H1 (cell line): ENCODE measurements at places on chromosomes 6 and 20. TPM values are rescaled to one million over a fixed set of nuclear protein-coding genes. Genes with fewer than 3 reads are reported as not detected.

DNA sequence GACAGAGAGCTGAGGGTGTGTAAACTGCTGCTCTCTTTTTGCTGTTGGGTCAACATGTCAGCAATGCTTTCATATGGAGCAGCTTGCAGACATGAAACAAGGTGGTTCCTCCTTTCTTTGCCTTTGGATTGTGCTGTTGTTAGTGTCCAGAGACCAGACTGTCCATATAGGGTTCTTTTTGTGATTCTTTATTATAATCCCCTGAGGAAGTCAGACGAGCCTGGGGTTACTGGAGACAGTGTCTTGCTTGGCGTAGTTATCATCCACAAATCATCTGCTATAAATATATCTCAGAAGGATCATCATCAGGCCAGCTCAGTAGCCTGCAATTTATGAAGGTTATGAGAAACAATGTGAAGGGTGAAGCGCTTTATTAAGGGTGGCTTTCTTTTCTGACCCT, 2.3 kb upstream of the ADGRB3 start:
- DNase-seq: no peak

DNA sequence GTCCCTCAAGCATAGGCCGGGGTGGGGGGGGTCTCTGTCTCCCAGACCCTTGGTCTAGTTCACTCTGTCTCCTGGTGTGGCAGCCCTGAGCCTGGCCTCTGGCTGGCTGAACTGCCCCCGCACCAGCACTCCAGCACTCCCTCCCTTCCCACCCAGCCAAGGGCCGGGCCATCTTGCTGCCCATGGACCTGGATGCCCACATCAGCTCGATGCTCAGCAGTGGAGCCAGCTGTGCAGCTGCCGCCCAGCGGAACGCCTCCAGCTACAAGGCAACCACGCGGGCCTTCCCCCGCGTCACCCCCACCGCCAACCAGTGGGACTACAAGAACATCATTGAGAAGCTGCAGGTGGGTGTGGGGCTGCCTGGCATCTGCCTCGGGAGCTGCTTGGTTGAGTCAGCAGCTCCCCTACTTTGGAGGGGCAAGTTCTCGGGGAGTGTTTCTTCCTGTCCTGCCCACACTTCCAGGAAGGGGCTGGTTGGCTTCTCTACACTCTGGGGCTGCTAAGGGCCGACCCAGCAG, 28.4 kb downstream of the UQCC2 start:
- no peak for DNase-seq

DNA sequence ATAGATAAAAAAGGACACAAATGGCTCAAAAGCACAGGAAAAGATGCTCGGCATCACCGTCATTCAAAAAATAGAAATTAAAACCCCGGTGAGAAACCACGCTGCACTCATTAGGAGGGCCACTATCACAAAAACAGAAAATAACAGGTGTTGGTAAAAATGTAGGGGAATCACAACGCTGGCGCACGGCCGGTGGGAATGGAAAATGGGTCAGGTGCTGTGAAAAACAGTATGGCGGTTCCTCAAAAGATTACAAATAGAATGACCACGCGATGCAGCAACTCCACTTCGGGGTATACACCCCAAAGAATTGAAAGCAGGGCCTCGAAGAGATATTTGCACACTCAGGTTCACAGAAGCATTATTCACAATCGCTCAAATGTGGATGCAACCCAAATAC, 28.3 kb downstream of the NPEPL1 start:
- no peak for DNase-seq

DNA sequence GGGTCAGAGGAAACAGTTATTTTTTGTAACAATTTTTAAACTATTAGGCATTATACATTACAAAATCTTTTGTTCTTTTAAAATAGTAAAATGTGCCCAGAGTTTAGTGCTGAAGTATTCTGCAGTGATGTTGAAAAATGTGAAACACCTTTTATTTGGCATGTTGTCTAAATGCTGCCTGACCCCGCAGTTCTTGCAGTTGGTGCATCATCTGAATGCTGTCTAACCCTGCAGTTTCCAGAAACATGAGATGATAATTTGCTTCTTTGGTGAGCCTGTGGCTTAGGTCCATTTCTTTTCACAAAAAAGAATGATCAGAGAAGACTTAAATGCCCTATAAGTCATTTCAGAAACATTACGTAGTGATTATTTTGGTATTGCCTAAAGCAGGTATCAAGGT, 82.4 kb downstream of the RNF217 start:
- DNase-seq: no peak

DNA sequence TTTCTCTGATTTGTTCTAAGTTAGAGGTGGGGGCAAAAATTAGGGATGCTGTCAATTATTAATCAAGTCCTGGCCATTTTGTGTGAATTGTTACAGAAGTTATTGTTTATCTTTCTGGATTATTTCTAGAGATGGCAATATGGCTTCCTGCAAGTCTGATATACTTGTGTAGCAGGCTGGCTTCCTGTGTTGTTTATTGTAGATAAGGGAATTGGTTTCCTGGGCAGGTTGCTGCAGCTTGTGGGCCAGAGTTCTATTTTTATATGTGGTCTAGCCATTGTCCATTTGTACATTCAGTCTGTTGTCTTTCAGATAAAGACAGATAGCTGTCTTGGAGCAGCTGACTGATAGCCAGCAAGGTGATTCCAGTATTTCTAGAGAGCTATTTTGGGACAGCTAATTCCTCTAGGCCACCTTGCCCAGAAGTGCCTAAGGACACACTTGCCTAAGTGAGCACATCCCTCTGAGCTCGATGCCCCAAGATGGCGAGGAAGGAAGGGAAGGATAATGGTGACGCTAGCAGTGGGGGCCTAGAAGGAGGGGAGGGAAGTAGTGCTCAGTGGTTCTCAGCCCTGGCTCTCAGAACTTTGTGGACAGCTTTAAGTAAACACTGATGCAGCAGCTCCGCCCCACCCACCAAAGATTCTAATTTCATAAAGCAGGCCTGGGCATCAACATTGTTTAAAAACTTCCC, 25.5 kb downstream of the DDO start:
- no peak for DNase-seq

DNA sequence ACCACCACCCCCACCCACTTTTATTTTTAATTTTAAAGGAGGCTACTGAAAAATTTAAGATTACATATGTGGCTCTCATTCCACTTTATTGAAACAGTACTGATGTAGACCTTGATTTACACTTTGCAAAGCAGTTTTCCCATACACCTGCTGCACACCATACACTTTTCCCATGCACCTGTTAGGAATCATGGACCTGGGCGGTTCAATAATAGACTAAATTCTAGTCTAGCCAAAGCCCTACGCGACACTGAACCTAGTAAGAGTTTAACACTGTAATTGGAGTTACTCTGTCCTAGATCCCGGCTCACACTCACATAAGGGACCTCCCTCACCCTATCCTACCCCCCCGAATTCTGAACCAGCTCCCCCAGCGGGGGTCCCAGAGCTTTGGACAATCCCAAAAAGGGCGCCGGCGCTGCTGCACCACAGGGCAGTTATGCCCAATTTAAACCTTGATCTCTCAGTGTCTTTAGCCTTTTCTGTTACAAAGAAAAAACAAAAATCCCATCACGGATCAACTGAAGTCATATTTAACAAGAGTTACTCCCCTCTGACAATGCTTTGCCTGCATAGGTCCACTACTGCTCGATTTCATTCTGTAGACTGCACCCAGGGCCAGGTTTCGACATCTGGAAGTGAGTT, 2.4 kb upstream of the GCLC start:
- no peak for DNase-seq

- no peak for DNase-seq
These were observed 11.3 kb downstream of the MOCS3 start for GRCh38 chr20:50969912-50970311.

- DNase-seq: no peak
These were observed 121.4 kb upstream of the TRAF3IP2 start for GRCh38 chr6:111727041-111727440.

- no peak for DNase-seq
These were observed 161.4 kb downstream of the CLIC5 start for GRCh38 chr6:45854149-45854742.

DNA sequence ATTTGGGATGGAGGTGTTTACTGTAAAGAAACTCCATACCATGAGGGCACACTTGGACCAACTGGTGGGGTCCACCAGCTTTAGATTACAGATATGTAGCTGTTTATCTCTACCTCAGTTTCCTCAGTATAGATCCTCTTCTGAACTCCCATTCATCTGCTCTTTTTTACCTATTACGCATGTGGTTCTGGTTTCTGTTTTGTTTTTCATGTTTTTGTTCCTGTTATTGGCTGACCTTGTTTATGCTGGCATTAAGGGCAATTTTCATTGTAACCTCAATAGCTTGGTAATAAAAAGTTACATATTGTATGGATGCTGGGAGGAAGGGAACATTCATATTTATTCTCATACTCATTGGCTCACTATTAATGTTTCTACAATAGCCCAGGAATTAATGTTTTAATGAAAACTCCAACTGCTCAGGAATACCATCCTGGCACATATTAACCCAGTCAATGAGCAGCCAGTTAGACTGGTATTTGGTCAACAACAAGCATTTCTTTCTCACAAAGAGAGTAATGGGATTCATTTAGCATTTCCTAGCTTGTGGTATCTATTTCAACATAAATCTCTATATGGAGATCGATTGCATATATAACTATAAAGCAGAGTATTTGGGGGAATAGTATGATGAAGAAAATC, 83.8 kb upstream of the FAM184A start:
- no peak for DNase-seq

DNA sequence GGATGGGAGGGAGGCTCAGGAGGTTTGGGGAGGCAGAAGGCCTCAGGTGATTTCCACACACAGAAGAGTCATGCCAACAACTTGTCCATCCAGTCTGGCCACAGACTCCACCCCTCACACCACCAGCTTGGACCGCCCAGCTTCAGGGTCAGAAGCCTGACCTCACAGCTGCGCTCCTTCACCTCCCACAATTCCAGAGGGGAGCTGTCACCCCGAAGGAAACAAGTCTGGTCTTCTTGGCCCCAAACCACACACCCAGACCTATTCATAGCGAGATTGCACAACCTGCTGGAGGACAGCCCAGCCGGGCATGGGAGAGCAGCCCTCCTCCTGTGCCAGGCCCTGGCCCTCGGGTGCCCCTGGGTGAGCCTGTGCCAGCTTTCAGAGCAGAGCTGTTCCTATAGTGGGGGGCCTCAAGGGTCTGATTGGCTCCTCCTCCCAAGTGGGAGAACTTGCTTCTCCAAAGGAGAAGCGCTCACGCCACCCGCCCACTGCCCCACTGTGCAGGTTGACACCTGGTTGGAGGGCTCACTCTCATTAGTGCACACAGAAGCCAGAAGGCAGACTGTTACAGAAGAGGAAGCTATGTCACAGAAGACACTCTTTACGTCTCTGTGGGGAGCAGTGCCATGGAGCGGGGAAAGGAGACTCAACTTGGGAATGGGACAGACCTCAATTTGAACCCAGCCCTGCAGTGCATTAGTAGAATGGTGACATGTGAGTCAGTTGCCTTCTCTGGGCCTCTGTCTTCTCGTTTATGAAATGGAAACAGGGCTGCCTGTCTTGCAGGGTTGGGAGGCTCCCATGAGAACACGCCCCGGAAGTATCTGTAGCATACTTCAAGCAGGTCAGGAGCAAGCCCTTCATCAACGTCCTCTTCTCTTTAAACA, 128.8 kb downstream of the FOXO3 start:
- no peak for DNase-seq

GRCh38 chr6:112574190-112574589, 227.1 kb downstream of the RFPL4B start:
- no peak for DNase-seq

DNA sequence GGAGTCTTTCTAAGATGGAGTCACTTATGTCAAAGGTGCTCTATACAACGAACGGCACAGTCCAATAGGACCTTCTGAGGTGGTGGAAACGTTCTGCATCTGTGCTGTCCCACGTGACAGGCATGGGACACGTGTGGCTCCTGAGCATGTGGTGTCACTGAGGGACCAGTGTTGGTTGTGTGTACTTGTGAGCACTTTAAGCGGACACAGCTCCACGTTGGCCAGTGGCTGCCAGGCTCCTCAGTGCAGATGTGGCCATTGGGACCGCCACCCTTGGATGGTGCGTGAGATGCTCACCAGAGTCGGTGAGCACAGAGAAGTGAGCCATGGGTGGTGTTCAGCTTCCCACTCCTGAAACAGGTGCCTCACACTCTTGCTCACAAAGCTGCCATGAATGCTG, 110.0 kb downstream of the SYNDIG1 start:
- DNase-seq: no peak

The TGM3 gene
- not detected in 2 replicates for total RNA-seq

The SH3BGRL2 gene
- 20.0 and 20.3 TPM in 2 replicates for total RNA-seq

The PHACTR2 gene
- total RNA-seq: 131 and 136 TPM in 2 replicates

The OR2J3 gene
- total RNA-seq: not detected in 2 replicates

The SNAP91 gene
- total RNA-seq: 1.0 and 1.5 TPM in 2 replicates
